ENCODE measurements at places on chromosomes 6 and 20. TPM values are rescaled to one million over a fixed set of nuclear protein-coding genes. Genes with fewer than 3 reads are reported as not detected.

Gene CDH4
- not detected for total RNA-seq

Gene CCN6
- total RNA-seq, result not detected

Gene LINC00237
- not detected for total RNA-seq

Gene LTB
- 5.5 TPM for total RNA-seq

Gene BPIFB4
- total RNA-seq, result not detected

Gene CAP2
- total RNA-seq, result 3.5 TPM

Measured in omental fat pad (tissue), 4 donors.